ENCODE measurements at places on chromosomes 16 and 17. TPM values are rescaled to one million over a fixed set of nuclear protein-coding genes. Genes with fewer than 3 reads are reported as not detected.

Gene MIEF2
- 11.0 TPM for total RNA-seq

Gene PRAC1
- not detected for total RNA-seq

Gene TPSD1
- total RNA-seq: not detected

DNA sequence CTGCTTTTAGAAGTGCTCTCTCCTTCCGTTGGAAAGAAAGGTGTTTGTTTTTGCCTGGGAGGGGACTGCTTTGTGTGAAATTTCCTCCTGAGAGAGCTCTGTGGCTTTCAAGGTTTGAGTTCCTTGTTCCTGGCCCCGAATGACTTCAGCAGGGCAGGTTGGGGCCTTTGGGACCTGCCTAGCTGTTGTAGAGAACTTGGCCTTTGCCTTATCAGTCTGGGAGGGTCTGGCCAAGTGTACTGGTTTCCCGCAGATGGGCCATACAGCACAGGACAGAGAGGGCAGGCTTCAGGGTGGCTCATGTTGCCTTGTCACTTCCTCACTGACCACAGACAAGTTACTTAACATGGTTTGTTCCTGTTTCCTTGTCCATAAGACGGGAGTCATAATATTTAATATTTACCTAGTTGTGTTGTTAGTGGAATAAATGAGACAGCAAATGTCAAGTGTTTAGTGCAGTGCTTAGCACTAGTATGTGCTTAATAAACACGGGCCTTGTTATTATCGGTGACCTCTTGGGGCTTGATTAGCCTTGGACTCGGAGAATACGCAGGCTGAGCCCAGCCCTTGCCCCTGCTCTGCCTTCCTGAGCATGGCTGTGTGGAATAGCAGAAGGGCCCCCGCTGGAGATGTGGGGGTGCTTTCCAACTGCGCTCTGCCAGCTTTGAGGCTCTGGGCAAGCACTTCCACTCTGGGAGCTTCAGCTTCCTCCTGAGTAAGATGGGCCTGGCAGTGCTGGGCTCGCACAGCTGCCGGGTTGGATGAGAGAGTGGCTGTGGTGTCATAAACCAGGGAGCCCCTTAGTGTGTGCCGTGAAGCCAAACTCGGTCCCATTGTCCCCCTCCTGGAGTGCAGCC is 6.6 kb downstream of the PRSS8 start:
- peak; percentile 60 for DNase-seq

GRCh38 chr16:87206646-87207451 is 110.3 kb downstream of the C16orf95 start:
- no peak for DNase-seq

- no peak for DNase-seq
Measured at GRCh38 chr16:1157639-1158455, 4.9 kb downstream of the CACNA1H start.

DNA sequence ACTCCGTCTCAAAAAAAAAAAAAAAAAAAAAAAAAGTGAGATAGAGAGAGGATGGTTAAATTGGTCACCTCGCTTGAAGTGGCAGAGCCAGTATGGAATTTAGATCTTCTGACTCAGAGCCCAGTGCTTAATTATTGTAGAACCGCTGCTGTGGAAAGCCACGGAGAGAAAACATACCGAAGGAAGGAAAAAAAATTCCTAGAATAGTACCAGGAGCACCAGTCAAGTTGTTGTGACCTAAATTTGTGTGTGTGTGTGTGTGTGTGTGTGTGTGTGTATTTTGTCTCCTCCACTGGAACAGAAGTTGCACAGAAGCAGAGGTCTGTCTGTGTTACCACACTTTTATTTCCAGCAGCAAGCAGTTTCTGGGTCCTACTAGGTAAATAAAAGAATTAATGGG is 10.6 kb upstream of the NUP85 start:
- no peak for DNase-seq

GRCh38 chr16:62545039-62545438 is 508.8 kb upstream of the CDH8 start:
- no peak for DNase-seq

- no peak for DNase-seq
Measured at GRCh38 chr17:49239963-49240362, 9.4 kb upstream of the PHOSPHO1 start.

- no peak for DNase-seq
Measured at GRCh38 chr16:16004314-16004749, 54.9 kb downstream of the ABCC1 start.

GRCh38 chr16:55294931-55295342 is 29.1 kb upstream of the IRX6 start:
- DNase-seq: no peak

DNA sequence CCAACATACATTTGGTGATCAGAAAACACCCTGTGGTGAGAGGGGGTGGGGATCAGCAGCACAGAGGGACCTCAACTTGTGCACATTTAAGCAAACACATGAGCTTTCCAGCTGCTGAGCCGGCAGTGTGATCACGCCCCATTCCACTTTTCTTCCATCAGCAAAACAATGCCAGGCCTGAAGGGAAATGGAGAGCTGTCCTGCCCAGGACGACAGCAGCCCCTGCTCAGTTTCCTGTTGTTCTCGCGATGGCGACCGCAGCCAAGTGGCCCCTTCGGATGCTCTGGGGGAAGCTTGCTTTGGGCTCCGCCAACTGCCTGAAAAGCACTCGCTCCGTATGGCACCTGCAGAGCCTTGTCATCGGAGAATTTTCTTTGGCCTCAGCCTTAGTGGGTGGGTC is 272.3 kb downstream of the FOXL1 start:
- DNase-seq: no peak

- no peak for DNase-seq
Measured at GRCh38 chr16:52446080-52446479, 100.9 kb downstream of the TOX3 start.

- DNase-seq: no peak
Measured at GRCh38 chr17:52106072-52106471, 52.4 kb downstream of the CA10 start.

DNA sequence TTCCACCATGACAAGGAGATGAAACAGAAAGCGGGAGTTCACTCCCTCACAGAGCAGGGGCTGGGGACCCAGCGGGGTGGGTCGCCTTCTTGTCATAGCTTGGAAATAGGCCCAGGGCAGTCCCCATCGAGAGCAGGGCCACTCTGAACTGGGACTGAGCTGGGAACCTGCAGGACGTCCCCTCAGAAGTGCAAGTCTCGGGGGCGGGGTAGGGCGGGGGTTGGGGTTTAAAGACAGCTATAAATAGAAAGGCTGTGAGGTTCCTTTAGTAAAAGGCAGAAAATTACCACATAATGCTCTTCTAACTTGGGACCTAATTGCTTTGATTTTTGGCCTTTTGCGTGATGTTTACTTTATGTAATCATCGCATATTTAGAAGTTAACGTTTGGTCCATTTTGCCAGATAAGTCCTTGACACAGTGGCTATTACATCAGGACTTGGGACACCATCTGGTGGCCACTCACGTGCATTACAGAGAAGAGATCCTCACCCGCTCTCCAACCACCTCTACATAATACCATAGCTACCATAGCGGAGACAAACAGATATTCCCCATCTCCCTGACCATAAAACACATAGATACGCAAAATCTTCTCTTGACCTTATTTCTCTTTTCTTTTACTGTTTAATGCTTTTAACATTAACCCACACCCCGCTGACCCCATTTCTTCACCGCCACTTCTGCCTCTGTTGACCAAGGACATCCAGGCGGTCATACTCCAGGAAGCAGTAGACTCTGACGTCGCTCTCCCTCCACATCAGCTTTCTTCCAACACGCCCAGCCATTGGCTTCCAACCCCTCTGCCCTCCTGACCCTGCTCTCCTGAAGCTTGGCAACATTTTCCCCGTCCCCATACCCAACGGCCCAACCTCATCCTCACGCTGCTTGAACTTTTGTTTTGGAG is 27.5 kb upstream of the PIK3R6 start:
- DNase-seq: peak; percentile 48

- DNase-seq: no peak
Measured at GRCh38 chr17:81811705-81812570, 8.0 kb downstream of the GCGR start.

- DNase-seq: no peak
Measured at GRCh38 chr17:43581130-43581529, 35.0 kb upstream of the ETV4 start.

All from pancreas (tissue), 10 donors.